ENCODE measurements at places on chromosomes 3 and 15.

DNA sequence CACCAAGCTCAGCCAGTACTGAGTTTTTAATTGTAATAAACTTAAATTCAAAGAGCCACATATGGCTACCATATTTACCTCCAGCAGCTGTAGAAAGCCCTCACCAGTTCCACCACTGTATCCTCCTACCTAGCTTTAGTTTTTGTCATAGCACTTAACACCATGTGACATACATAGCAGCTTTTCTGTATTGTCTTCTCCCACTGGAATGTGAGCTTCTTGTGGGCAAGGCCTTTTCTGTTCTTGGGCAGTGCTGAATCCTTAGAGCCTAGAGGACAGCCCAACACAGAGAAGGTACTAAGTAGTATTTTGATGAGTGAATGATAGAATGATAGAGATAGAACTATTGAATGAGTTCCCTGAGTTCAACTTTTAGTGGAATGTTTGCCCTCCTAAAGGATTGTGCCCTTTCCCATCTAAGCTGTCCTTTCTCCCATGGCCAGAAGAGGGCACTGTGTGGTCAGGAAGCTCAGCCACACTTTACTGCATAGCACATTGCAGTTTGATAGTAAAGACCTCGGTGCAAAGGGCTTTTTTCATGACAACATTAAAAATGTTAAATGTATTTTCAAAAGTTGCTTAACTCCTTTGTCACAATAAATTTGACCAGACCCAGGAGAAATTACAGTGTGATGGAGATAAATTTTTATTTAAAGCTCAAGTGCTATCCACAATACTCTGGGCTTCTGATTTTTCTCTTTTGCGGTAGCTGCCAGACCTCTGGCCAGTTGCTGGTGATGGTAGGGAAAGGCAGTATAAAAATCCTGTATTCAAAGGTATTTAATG is 115.8 kb downstream of the GHSR start:
- peak; percentile 56 for DNase-seq

GRCh38 chr3:25830373-25831280 is 40.7 kb downstream of the OXSM start:
- DNase-seq, result no peak

DNA sequence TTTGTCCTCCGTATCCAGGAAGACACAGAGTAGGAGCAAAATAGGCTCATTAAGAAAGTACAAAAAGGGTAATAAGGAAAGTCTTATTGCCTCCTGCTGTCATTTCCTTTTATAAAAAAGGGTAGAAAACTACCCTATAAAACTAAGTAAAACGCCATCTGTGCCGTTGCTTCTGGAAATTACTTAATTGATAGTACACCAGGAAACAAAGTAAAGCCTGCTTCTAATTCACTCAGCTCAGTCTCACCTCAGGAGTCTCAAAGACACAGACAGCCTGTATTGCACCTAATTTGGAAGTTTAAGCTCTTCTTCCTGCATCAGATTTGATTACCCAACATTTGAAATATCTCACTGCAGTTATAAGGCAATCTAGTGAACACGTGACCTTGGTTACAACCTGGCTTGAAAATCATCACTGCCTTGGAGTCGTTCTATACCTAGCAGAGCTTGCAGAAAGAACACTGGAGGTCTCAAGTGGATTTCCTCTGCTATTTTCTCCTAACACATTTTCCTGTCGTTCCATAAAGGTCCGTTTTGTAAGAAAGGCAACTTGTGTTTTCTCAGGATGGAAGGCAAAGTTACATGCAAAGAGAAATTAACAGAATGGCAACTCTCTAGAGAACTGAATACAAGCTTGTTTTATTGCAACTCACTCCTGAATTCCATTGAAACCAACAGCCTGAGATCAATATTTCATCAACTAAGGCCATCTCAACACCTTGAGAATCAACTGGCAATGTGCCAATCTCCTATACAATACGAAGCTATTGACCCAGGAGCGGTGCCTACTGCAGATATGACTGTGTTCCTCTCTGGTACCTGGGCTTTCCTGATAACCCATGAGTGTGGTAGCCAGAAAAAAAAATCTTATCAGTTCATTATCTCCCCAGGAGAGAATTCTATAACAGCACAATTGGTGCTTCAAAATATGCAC is 203.3 kb upstream of the LMCD1 start:
- DNase-seq, result no peak

GRCh38 chr3:150410311-150411105 is 2.4 kb downstream of the TSC22D2 start:
- DNase-seq, result no peak

DNA sequence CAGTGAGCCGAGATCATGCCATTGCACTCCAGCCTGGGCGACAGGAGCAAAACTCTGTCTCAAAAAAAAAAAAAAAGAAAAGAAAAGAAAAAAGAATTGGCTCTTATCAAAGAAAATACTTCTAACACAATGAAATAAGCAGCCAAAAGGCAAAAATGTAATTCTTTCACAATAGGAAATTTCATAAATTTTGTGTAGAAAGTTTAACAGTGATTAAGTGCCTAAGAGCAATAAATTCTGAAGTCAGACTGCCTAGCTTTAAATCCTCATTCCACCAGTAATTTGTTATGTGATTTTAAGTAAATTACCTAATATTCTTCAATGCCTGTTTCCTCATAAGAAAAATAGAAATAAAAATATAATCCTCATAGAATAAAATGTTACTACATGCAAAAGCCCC is 24.6 kb downstream of the HLTF start:
- DNase-seq, result no peak

DNA sequence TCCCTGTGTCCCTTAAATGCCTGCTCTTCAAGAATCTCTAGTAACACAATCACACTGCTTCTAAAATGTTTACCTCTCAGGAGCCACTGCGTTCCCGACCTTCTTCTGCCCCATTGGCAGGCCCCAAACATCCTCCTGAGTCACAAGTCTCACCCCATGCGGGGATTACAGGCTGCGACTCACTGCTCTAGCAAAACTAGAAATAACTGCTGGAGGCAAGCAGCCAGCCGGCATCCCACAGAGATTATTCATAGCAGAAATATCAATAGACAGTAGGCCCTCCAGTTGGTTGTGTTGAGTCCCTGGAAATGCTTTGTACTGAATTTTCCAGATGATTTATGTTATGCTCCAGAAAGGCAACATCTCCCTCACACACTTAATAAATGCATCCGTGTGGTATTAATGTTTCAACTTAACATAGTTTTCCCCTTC is 64.8 kb downstream of the RFTN1 start:
- DNase-seq, result no peak

- no peak for DNase-seq
Measured at GRCh38 chr15:85534031-85534430, 153.6 kb downstream of the AKAP13 start.

DNA sequence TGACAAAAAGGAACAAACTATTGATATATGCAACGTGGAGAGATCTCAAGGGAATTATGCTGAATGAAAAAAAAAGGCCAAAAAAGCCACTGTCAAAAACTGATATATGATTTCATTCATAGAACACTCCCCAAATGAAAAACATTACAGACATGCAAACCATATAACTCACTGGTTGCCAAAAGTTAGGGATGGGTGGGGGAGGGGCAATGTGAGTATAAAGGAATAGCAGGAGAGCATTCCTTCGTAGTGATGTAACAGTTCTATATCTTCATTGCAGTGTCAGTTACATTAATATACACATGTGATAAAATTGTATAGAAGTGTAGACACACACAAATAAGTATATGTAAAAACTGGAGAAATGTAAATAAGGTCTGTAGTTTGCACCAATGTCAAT is 12.2 kb downstream of the GBE1 start:
- no peak for DNase-seq

GRCh38 chr3:101941318-101942040 is 92.2 kb downstream of the NFKBIZ start:
- no peak for DNase-seq

DNA sequence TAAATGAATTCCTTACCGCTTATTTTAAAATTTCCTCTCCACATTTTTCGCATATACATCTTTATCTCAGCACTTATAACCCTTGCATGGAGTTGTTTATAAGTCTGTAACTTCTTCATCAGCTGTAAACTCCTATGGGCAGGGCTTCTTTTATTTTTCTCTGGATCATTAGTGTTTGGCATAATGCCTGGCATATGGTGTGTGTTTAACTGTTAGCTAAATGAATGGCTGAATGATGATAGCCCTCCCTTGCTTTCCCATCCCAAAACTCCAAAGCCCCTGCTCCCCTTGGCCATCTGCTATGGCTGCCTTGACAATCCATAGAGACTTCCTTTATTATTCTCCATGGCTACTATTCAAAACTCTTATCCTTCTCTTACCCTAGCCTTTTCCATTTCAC is 48.1 kb upstream of the SEMA6D start:
- no peak for DNase-seq

- no peak for DNase-seq
Measured at GRCh38 chr3:100269001-100269400, 8.2 kb downstream of the TBC1D23 start.

All from NCI-H774 (cell line).